GM06990 (cell line): ENCODE measurements at places on chromosomes 5 and 9.

DNA sequence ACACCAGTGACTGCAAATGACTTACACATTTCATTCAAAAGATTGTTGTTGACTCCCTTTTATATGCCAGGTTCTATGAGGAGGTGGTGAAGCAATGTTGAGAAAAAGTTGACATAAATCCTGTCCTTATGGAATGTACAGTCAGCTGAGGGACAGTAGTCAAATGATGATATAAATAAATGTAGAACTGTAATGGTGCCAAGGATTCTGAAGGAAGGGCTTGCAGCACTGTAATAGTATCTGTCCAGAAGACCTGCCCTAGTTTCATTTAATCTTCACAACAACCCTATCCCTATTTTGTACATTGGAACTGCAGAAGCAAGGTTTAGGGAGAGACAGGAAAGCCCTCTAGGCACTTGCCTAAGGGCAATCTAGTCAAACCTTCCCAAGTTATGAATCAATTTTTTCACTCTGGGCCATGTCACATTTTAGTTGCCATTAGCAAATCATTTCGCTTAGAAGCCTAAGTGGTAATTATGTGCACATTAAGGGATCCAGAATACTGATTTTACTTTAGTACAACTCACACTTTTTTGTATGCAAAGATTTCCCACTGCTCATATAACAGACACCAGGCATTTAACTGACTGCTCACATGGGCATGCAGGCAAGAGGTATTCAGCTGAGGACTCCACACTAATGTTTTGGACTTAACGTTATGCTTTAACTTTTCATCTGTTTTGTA, 34.5 kb upstream of the LIFR start:
- no peak for DNase-seq

GRCh38 chr5:56003179-56003578, 8.4 kb upstream of the IL6ST start:
- DNase-seq, result no peak

DNA sequence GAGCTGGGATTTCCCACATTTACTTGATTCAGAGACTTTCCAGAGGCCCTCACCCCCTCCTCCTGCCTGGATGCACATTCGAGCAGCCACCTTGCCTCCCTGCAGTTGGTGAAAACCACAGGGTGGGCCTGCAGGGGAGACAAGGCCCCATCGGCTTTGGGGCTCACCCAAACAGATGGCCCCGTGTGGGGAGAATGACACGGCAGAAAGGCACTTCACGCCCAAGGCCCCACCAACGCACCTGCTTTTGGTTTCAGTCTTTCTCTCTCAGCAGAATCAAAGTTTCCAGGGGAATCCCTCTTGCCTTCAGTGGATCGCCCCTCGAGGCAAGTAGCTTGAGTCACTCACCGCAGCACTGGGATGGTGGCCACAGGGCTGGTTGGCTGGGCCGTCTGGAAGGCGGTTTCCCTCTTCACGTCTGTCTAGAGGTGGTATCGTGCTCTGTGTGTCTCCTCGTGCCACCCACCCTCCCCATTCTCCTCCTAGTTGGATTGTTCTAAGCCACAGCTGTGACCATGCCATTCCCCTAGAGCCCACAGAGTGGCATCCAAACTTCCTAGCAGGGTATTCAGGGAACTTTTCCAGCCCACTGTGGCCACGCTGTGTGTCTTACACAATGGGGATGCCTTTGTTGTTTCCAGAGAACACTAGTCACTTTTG, 31.8 kb downstream of the SEC61B start:
- DNase-seq, result peak; percentile 87

- no peak for DNase-seq
These were observed 2.2 kb upstream of the CEL start for GRCh38 chr9:133059623-133060022.

DNA sequence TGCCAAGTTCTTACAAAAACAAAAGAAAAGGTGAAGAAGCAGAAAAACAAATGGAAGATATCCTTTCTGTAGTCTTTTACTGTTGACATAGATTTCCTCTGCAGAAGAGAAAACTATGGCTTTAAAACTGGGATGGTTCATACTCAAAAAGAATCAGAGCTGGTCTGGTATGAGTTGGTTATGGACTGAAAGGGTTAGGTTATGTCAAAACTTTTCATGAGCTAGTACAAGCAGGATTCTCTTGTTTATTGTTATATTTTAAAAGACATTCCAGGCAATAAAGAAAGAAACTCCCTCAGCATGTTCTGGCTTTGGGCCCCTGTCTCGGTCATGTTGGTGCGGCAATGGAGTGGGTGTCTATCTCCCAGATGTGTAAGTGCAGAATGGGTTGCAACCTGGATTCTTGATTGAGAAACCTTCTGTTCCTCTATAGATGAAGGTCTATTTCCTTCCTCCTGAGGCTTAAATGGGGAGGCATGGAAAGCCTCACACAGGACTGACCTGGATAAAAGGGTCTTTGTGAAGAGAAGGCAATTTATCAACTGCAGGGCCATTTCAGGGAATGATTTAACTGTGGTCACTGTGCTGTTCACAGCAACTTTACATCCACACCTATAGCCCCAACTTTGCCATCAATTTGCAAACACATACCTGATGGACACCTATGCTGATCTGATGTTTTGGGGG, 209.6 kb upstream of the TNC start:
- no peak for DNase-seq

GRCh38 chr9:20553558-20554149, 68.6 kb downstream of the MLLT3 start:
- no peak for DNase-seq

DNA sequence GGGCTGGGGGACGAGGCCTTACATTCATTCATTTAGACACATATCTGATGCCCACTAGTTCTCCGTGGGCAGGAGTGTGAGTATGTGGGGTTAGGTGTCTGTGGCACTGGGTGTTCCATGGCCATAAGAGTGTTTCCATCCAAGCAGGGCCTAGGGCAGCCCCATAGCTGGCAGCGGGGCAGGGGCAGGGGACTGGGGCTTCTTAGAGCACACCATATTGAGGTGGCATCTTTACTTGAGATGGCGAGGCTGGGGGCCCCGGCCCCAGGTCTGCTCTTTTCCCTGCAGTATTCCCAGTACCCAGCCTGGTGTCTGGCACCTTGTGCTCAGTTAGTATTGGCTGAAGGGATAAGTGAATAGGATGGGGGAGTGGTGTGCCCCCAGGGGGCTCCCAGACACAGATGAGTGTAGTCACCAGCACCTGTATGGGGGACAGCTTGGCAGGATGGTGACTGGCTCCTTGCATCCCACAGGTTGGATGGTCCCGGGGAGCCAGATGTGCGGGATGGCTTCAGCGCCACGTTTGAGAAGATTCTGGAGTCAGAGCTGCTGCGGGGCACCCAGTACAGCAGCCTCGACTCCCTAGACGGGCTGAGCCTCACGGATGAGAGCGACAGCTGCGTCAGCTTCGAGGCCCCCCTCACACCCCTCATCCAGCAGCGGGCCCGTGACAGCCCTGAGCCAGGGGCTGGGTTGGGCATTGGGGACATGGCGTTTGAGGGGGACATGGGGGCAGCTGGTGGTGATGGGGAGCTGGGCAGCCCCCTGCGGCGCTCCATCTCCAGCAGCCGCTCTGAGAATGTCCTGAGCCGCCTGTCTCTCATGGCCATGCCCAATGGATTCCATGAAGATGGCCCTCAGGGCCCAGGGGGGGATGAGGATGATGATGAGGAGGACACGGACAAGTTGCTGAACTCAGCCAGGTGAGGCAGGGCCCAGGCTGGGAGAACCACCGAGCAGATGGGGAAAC, 17.5 kb downstream of the PSD2 start:
- DNase-seq, result no peak

DNA sequence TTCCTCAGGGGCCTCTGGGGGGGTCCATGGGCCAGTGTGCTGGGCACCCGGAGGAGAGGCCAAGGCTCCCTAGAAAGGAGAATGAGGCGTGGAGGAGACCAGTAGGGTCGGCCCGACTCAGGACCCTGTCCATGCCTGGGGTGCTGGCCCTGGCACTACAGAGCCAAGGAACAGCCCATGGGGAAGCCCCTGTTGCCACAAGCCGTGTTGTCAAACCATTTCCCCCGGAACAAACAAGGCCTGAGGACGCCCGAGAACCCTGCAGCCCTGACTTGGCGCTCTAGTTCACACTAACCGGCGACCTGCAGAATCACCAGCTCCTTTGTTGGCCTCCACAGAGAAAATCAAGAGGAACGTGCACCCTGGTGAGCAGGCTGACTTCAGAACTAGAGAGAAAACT, 41.6 kb upstream of the SLC12A7 start:
- no peak for DNase-seq

DNA sequence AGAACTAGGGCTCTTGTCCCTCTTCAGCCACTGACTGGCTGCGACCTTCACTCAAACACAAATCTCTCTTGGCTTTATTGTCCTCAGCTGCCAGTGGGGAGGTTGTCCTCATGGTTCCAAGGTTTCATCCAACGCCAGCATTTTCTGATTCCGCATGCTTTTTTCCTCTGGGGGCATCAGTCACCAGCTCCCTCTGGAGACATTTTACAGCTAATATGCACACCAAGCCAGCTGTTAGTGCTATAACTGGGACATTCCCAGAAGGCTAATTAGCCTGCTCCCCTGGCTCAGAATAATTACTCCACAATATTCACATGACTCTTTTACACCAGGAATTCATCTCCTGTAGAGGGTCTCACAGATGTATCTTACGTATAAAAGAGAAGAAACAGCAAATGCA, 193.6 kb upstream of the ANKRD55 start:
- DNase-seq, result no peak

- DNase-seq, result peak; percentile 72
These were observed 47.0 kb upstream of the PLIN2 start for GRCh38 chr9:19174127-19174912.

DNA sequence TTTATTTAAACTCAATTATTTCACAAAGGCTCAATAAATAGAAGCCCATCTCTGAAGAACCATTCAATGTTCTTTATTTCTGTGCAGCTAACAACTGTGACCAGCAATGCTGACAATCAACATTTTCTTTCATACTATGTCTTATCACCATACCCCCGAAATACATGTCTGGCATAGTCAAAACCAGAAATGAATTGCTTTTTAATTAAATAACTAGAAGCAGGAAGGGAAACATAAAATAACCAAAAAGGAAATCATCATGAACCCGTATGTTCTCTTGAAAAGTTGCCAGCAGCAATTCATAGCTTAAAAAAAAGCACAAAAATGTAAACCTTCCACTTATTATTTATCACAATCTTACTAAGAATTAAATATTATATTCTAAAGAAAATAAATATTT, 212.4 kb downstream of the TMEM232 start:
- DNase-seq, result no peak

GRCh38 chr9:84481231-84481630, 140.7 kb upstream of the SLC28A3 start:
- DNase-seq, result no peak

GRCh38 chr5:6753851-6754250, 40.6 kb downstream of the TENT4A start:
- no peak for DNase-seq

GRCh38 chr5:117118499-117118898, 543.9 kb upstream of the SEMA6A start:
- DNase-seq, result no peak
